Sciatic nerve (tissue), 2 donors: ENCODE measurements at places on chromosomes 5 and 9. TPM values are rescaled to one million over a fixed set of nuclear protein-coding genes. Genes with fewer than 3 reads are reported as not detected.

DNA sequence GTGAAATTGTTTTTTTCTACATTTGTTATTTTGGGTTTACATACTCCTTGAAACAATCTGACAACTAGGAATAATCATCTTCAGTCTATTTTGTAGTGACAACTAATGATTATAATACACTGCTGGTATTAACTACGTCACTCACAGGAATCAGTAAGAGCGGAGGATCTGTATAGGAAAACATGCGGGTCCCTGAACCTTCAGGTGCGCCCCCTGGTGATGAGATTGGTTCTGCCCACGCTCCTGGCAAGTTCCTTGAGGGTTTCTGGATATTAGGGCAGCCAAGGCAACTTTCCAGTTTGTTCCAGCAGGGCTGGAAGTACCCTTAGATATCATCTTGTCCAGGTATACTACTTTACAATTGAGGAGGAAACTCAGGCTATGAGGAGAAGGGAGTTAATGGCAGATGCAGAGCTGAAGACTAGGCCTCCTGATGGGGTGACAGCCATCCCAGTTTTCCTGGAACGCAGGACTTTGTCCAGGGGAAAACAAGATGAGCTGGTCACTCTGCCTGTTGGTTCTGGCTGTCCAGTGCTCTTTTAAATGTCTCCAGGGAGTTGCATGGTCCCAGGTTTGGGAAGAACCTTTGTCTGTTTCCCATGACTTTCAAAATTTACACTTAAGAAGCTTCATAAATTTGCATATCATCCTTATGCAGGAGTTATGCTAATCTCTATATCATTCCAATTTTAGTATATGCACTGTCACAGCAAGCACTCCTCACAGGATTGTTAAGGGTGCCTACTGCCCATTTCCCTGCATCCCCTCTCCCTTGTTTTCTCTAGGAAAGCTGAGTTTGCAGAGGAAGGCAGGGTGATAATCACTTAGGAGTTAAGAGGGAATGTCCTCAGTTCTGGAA, 14.9 kb upstream of the WNT8A start:
- peak; percentile 81 for DNase-seq

DNA sequence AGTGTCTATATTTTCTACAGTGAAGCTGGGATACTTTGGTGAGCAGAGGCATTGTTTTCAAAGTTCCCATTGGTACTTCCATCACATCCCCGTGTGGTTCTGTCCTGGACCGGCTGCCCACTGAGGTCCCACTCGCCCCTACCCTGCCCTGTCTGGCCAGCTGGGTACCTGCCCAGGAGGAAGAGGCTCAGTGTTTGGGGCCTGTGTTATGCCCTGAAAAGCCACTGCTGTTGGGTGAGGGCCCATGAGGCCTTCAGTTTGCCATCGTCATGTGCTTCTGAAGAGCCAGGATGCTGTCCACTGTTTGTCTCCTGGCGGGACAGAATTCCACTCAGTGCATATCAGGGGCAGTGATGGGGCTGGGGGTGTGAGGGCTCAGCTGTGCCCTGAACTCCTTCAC, 2.6 kb upstream of the CEP72 start:
- DNase-seq = peak; percentile 43

DNA sequence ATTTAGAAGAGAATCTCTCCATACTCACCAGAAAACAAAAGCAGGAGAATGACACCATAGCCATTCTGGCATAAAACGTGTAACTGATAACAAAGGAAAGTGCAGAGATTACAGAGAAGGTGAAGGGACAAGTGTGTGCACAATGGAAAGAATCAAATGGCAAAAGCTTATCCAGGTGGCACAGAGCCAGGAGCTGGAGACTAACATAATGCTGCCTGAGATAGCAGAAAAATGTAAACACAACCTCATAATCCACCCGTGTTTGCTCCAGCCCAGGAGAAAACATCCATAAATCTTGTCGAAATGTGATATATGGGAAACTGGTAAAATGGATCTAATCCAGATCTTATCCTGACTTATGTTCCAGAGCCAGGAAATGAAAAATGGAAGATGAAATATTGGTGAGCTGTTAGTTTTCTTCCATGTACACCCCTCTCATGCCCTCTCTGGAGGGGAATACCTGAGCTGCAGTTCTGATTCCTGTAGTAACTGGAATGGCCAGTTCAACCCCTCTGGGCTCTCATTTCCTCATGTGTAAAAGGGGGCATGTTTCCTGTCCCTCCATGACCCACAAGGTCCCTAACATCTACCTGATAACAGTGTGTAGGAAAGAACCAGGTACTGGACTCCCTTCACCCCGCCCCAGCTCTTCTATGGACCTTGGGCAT, 212.3 kb upstream of the DAPK1 start:
- DNase-seq = no peak

- no peak for DNase-seq
These were observed 48.4 kb downstream of the COX7C start for GRCh38 chr5:86665984-86666760.

GRCh38 chr9:98811051-98811650, 3.7 kb downstream of the GALNT12 start:
- DNase-seq = no peak

GRCh38 chr5:155258161-155258560, 244.6 kb downstream of the KIF4B start:
- DNase-seq = peak; percentile 72

DNA sequence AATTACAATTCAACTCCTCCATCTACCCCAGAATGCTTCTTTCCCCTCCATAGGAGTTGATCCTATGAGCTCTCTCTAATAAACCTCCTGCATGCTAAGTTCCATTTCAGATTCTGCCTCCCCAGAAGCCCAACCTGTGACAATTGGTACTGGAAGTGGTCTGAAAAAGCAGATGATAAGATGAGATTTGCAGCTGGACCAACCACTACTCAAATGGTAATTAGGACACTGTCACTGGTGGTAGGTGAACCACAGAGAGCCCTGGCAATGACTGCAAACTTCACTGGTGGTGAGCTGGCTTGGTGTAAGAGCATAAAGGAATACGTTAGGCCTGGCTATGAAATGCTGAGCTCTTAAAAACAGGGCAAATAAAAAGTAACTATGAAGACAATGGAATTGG, 112.6 kb downstream of the ESM1 start:
- no peak for DNase-seq

DNA sequence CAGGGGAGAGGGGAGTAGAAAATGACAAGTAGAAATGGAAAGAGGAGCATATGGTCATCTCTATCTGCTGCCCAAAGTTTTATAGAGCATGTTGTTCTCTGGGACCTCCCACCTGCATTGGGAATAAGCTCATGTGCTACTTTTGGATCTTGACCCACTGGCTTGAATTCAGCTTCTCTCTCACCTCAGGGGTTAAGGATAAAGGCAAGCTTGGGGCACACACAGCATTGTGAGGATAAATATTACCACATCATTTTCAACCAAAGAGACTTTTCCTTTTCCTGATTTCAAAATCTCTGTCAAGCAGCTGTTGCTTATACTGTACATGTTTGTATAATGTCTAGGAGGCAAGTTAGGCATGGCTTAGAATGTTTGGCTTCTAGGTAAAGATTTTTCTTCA, 16.6 kb downstream of the ATP10B start:
- no peak for DNase-seq

Gene SLC34A1
- total RNA-seq = not detected

Gene GPR150
- 0.49 TPM for total RNA-seq

Gene ZBTB26
- total RNA-seq = 10.0 TPM

Gene PSD2
- 0.53 TPM for total RNA-seq

Gene RUSC2
- total RNA-seq = 45.7 TPM

Gene SMIM3
- total RNA-seq = 20.4 TPM
